ENCODE measurements at places on chromosomes 1 and 21.

GRCh38 chr1:70641868-70642267 is 230.8 kb downstream of the CTH start:
- DNase-seq = no peak

- peak; percentile 68 for DNase-seq
These were observed 17.7 kb upstream of the SNX27 start for GRCh38 chr1:151594143-151594625.

- no peak for DNase-seq
These were observed 50.3 kb downstream of the ITPKB start for GRCh38 chr1:226688808-226689207.

GRCh38 chr1:3285106-3285740 is 169.2 kb upstream of the ARHGEF16 start:
- no peak for DNase-seq

DNA sequence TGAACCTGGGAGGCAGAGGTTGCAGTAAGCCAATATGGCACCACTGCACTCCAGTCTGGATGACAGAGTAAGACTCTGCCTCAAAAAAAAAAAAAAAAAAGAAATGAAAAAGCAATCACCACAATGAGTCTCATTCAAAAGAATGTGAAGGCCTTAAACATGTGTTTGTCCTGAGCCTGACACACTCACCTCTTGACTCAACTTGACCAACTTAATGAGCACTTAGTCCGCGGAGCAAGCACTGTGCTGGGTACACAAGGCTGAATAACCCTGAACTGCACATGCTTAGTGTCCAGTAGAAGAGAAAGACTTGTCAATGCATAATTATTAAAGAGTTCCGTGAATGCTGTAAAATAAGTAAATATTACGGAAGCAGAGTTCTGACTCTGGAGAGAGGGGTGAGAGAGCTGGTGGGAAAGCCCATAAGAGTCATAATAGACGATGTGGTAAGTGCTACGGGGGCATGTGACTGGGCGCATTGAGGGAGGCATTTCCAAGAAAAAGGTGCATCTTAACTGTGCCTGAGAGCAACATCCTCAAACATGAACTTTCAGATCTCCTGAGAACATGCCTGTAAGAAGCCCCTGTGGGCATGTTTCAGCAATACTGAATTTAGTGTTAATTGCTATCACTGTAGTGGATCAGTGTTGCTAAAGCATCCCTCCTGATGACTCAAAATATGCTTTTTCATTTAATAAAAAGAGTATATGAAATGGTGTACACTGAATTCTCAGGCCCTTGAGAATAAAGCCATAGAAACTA is 27.2 kb downstream of the MCOLN2 start:
- DNase-seq = no peak

DNA sequence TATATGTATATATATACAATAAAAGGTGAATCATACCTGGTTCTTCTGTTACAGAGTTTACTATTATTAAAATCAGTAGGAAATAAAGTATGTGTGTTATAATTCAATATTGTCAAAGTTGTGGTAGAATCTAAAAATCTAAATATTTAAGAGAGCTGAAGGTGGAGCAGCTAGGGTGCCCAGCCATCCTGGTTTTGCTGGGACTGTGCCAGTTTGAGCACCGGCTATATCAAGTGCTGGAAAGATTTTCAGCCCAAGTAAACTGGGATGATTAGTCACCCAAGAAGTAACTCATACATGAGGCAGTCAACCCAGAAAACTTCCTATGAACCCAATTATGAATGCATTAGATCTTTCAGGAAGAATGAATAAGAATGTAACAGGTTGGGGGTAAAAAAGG is 16.9 kb upstream of the KRTAP19-5 start:
- no peak for DNase-seq

GRCh38 chr1:112676543-112676942 is 2.1 kb downstream of the MOV10 start:
- DNase-seq = no peak

DNA sequence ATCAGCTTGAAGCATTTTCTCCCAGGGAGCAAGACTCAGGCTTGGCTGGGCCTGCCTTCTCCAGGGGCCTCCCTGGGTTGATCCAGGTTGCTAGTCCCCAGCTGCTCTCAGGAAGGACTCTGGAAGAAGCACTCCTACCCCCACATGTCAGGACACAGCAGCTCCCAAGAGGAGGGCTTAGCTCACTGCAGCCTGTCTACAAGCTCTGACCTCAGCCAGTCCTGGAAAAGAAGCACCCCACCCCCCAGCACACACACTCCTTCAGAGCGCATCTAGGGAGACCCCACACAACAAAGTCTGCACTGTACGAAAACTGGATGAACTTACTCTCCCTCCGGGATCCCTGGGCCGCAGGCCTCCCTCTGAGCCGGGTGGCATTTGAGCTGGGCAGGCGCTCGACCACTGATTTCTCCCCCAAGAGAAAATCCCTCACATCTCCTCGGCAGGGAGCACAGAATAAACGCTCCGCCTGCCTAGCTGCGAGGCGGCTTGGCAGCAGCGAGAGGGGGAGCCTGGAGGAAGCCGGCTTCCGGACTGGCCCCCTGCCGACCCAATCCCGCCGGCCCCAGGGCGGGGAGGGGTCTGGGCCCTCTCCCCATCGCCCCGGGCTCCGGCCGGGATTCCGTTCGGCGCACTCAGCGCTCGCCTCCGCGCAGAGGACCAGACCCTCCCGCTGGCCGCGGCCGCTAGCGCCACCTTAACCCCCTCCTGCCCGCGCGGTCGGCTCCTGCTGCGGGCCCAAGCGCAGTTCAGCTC is at the start of gene KCNA2:
Gene KCNA2, minus strand, starts transcription at position 458 of the 756 bp plus-strand sequence. CDS start 1,576 bp downstream, outside the sequence.
- DNase-seq = no peak

DNA sequence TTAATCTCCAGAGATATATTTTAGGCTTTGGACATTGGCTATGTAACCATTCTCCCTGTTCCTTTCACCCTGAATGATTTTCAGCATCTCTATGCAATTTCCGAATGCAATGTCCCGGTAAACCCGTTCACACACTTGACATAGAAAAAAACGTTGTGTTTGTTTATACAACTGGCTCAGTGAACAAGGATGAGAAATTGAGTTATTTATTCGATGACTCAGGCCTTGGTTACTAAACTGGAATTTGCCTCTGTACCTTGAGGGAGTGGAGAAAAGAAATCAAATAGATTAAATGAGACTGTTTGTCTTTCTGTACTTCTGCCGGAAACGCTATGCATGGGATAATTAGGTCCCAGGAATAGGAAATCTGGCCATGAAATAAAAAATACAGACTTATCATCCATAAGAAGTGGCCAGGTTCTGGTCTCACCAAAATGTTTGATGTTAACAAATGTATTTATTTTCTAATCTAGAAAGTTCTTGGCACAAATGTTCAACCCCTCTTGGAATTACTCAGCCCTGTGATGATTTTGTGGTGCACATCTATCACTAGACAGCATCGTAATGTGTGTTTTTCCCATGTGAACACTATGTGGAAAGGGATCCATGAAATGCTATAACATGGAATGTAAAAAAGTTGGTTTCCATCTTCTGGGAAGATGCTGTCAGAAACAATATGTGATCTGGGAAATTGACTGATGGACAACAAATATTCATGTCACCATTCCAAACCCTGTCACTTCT is 253.9 kb downstream of the DUSP10 start:
- DNase-seq = no peak

GRCh38 chr1:64744492-64745180 is at the start of gene RAVER2:
TSS of gene RAVER2 (plus strand) at chr1:64745075. CDS start at chr1:64745173, 98 bp downstream.
- peak; percentile 24 for DNase-seq

DNA sequence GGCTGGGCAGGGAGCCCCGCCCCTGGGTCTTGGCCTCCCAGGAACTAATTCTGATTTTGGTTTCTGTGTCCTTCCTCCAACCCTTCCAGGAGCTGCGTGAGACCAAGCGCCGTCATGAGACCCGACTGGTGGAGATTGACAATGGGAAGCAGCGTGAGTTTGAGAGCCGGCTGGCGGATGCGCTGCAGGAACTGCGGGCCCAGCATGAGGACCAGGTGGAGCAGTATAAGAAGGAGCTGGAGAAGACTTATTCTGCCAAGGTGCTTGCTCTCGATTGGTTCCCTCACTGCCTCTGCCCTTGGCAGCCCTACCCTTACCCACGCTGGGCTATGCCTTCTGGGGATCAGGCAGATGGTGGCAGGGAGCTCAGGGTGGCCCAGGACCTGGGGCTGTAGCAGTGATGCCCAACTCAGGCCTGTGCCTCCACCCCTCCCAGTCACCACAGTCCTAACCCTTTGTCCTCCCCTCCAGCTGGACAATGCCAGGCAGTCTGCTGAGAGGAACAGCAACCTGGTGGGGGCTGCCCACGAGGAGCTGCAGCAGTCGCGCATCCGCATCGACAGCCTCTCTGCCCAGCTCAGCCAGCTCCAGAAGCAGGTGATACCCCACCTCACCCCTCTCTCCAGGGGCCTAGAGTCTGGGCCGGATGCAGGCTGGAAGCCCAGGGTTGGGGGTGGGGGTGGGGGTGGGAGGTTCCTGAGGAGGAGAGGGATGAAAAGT is 18.5 kb upstream of the SEMA4A start:
- DNase-seq = no peak

GRCh38 chr1:53913352-53914033 is 19.5 kb downstream of the DIO1 start:
- DNase-seq = no peak

GRCh38 chr1:56494306-56494705 is 85.1 kb downstream of the PLPP3 start:
- DNase-seq = no peak

GRCh38 chr1:24987875-24988557 is 57.9 kb upstream of the RUNX3 start:
- no peak for DNase-seq

DNA sequence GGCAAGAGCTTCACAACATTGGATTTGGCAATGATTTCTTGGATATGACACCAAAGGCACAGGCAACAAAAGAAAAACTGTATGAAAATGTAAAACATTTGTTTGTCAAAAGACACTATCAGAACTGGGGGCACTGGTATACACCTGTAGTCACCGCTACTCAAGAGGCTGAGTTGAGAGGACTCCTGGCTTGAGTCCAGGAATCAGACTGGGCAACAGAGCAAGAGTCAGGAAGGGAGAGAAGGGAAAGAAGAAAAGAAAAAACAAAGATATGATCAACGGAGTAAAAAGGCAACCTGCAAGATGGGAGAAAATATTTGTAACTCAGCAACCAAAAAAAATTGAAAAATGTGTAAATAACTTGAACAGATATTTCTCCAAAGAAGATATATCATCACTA is 6.0 kb upstream of the TUT4 start:
- DNase-seq = no peak

GRCh38 chr1:72837781-72838180 is 555.4 kb upstream of the NEGR1 start:
- no peak for DNase-seq

GRCh38 chr1:180800945-180801344 is 111.8 kb upstream of the KIAA1614 start:
- DNase-seq = no peak

- no peak for DNase-seq
These were observed 65.4 kb downstream of the LUZP1 start for GRCh38 chr1:23103001-23103889.

- no peak for DNase-seq
These were observed 329.5 kb downstream of the NPHP4 start for GRCh38 chr1:5662744-5663126.

- DNase-seq = no peak
These were observed 256.6 kb downstream of the CTH start for GRCh38 chr1:70667494-70668170.

DNA sequence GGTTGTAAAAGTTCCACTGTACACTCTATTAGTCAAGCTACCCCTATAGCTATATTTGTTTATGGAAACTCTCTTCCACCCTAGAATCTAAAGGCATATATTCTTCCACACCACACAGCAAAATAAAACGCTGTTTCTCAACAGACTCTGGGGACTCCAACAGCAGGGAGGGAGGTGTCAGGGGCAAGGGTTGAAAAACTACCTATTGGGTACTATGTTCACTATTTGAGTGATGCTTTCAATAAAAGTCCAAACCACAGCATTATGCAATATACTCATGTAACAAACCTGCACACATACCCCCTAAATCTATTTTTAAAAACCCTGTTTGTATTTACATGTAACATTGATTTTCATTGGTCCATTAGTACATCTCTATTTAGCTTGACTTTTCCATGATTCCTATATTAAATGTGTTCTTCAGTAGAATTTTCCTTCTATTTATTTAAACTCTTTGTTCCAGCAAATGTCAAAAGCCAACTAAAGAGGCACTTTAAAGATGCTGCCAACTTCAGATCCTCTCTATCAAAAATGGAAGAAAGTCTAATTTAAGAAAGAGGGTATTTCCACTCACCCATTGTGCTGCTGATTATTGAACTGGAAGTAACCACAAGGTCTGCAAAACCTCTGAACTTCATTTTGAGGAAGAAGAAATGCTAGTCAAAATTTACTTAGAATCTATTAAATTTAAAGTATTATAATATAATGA is 26.2 kb downstream of the RGS7 start:
- no peak for DNase-seq

DNA sequence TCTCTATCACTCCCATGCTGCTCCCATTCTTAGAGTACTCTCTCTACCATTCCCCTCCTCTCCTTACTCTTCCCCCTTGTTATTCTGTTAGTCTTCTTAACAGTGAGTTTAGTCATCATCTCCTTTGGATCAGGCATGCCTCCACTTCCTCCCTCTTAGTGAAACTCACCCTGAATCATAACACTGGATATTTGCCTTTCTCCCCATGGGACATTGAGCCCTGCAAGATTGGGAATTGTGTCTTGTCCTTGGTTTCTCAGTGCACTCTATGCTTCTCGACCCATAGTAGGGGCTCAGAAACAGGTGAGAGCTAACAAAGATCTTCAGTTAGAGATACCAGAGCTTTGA is 68.3 kb upstream of the GCLM start:
- DNase-seq = no peak

GRCh38 chr1:218666263-218666662 is 321.1 kb downstream of the TGFB2 start:
- DNase-seq = no peak

GRCh38 chr1:155591770-155592169 is 18.2 kb upstream of the MSTO1 start:
- DNase-seq = no peak

- DNase-seq = no peak
These were observed 29.5 kb downstream of the SYT2 start for GRCh38 chr1:202680586-202681352.

DNA sequence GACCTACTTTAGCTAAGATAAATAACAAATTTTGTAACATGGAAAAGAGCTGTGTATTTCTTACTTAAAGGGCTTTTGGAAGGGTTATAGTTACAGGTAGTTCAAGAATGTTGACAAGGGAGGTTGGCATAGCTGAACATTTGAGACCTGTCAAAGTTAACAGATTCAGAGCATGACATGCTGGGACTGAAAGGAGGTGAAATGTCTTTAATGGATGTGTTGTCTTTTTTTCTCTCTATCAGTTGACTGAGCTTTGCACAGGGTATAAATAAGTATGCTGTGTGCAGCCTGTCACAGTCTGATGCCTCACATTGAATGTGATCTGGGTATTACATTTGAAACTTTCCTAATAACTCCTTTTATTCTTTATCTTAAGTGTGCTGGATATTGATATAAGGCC is 411.9 kb upstream of the ZP4 start:
- DNase-seq = no peak

GRCh38 chr1:117607471-117607870 is 1.6 kb downstream of the TENT5C start:
- DNase-seq = peak; percentile 25

Measured in activated CD8-positive, alpha-beta memory T cell treated with anti-CD3 and anti-CD28 coated beads for 1 hour (primary cell).